ENCODE measurements at places on chromosomes 12 and 14. TPM values are rescaled to one million over a fixed set of nuclear protein-coding genes. Genes with fewer than 3 reads are reported as not detected.

The GPRC5D gene
- polyA plus RNA-seq = 0.32 TPM

The MDGA2 gene
- polyA plus RNA-seq = not detected

The PAPLN gene
- 3.8 TPM for polyA plus RNA-seq

The SNAPC1 gene
- polyA plus RNA-seq = 9.2 TPM

The PNN gene
- polyA plus RNA-seq = 90.3 TPM

Data from GM12878 (cell line).